ENCODE measurements at places on chromosomes 4 and X.

DNA sequence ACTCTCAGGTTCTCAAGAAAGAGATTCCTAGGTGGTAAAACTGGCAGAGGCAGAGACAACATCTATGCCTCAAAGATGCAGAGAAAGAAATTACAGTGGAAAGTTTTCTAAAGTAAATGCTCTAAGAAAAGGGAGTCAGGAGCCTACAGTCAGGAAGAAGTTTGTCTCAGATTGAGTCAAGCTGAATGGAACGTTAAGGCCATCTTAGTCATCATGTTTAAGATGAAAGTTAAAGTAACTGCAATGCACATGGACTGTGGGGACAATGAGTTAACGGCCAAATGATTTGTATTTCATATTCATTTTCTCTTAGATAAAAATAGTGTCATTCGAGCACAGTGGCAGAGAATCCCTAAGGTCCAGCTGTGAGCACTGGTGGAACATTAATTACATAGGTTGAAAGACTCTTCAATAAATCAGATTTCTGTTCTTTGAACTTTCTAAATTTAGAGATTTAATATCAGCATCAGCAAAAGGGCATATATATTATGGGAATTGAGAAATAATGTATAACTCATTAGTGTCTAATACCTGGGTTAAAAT lies 384.6 kb downstream of the DTHD1 start:
- DNase-seq: no peak

- no peak for DNase-seq
Measured at GRCh38 chr4:172998527-172999469, 169.8 kb upstream of the GALNT7 start.

GRCh38 chr4:149140841-149141240 lies 674.8 kb downstream of the IQCM start:
- no peak for DNase-seq

DNA sequence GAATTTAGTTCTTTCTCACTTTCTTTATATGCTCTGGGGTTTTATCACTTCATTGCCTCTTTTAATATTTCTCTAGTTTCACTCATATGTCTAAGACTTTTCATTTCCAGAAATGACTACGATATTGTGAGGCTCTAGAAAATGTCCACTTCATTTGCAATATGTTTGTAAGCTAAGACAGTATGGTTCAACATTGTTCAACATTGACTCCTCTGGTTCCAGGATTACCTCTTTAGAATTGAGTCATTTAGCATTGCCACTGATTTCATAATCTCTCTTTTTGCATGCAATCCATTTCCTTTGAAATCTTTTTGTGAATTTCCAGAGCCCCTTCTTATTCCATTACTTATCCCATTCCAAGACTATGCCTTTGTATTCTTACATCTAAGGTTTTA lies 32.3 kb downstream of the BBS12 start:
- no peak for DNase-seq

GRCh38 chrX:84044051-84044450 lies 143.9 kb downstream of the RPS6KA6 start:
- no peak for DNase-seq

- no peak for DNase-seq
Measured at GRCh38 chr4:11232015-11232414, 196.7 kb downstream of the HS3ST1 start.

DNA sequence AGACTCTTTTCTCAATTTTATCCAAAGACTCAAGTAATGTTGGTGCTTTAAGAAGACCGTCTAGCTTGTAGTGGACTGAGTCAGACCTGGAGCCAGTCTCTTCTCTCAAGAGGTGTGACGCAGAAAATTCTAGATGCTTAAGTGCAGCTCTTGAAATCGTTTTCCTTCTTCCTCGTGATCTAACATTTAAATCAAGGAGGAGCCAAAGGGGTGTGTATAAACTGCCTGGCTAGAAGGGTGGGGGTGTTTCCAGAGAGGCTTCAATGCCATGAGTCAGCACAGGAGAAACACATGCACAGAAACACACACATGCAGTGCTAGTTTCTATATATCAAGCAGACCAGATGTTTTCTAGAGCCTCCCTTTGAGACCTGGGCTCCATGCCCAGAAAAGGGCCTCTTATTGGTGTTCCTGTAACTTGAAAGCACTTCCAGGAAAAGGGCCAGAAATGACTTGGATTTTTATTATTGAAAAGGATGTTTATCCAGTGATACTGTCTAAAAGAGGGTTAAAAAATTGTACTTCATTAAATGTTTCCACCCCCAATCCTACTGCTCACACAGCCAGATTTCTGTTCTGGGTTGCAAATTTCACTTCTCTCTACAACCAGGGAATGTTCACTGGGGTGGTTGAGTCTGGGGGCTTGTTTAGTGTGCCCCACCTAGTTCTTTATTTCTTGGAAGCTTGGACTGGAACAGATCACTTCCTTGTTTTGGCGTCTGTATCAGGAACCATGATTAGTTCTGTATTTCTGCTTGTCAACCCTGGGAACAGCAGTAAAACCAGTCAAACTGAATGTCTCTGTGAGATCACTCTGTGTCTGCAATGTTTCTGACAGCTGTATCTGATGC lies at the start of gene CLIC2:
Gene CLIC2, minus strand, starts transcription at position 129 of the 851 bp plus-strand sequence. CDS start 187 bp downstream, outside the sequence.
- DNase-seq: no peak

- peak; percentile 53 for DNase-seq
Measured at GRCh38 chrX:19544693-19545305, 29.5 kb upstream of the MAP3K15 start.

DNA sequence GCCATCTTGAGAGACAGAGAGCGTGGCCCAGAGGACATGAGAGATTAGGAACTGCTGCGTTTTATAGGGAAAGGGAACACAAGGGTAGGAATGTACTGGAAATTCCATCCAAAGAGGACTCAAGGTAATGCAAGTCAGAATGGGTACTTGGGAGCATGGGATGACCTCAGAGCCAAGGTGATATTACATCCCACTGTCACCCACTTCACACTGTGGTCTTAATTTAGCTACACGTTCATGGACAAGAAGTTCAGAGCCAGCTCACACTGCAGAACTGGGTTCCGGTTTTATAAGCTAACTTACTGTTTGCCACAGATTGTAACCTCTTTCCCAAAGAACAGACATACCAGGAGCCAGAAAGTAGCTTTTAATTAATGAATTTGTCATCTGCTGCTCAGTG lies 244.7 kb downstream of the CBR4 start:
- DNase-seq: no peak

DNA sequence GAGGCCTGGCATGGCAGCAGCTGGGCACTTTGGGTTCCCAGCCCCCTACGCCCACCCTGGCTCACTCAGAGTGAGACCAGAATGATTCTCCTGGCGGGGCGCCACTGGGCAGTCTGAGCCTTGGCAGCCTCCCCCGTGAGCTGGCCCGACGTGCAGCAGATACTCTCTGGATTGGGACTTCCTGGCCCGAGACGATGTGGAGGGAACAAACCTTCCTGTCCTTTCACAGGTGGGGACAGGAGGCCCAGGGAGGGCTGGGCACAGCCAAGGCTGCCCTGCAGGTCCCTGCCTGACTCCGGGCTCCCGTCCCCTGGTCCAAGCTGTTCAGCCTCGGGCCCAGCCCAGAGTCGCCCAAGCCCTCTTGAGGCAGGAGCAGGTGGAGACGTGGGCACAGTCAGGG lies 17.9 kb upstream of the ADD1 start:
- DNase-seq: no peak

DNA sequence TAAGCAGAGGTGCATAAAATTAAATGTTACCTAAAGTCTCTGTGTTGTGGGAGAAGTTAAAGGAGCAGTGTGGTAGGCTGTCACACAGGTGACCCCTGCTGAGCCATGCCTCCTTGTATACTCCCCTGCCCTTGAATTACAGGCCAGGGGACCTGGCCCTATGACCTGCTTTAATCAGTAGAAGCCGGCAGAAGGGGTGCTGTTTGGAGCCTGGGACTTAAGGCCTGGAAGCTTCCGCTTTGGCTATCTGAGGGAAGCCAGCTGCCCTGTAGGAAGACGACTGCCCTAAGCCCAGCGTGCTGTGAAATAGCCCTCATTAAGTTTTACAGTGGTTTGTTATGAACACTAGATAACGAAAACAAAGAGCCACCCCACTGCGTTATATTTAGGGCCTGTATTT lies 34.1 kb downstream of the SPINK2 start:
- no peak for DNase-seq

- DNase-seq: no peak
Measured at GRCh38 chrX:22037911-22038537, 5.9 kb downstream of the PHEX start.

All from CD4-positive, alpha-beta T cell treated with Interleukin-10 for 1 hour (primary cell).